AML-193 (cell line): ENCODE measurements at places on chromosomes 2 and 18.

- DNase-seq: no peak
Observed at GRCh38 chr2:239277401-239278085, 123.3 kb downstream of the HDAC4 start.

DNA sequence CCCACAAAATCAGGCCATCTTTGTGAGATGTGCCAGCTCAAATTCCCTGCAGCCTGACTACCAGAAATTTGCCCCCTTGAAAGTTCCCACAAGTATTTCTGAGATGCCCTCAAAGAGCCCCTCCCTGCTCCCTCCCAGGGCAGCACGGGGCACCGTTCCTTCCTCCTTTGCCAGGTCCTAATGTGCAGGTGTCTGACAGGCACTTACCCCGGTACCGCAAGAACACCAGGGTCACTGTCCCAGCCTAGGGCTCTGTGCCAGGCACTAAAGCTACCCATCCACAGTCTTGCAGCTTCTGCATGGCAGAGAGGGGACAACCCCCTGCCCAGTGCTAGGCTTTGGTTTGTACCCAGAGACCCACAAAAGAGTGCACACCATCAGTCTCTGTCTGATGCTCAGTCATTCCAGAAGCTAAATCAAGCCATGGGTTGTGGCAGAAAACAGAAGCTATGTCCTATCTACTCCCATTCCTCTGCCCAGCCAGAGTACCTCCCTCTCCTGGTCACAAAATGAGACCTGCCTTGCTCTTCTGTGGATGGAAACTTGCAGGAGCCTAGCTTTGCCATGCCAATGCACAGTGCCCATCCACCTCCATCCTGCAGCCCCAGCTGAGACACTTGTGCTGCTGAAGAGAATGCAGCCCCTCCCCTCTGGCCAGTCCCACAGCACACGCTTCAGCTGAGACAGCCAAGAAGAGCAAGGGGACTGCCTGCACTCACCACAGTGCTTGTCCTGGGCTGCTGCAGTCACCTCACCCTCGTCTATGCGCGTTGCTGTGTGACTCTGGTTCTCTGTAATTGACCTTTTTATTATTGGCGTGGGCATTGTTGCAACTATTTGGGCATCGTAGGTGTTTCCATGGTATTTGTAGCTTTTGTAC, 48.7 kb downstream of the INPP5D start:
- DNase-seq: no peak

- DNase-seq: no peak
Observed at GRCh38 chr18:13461469-13461868, 242.9 kb downstream of the LDLRAD4 start.

DNA sequence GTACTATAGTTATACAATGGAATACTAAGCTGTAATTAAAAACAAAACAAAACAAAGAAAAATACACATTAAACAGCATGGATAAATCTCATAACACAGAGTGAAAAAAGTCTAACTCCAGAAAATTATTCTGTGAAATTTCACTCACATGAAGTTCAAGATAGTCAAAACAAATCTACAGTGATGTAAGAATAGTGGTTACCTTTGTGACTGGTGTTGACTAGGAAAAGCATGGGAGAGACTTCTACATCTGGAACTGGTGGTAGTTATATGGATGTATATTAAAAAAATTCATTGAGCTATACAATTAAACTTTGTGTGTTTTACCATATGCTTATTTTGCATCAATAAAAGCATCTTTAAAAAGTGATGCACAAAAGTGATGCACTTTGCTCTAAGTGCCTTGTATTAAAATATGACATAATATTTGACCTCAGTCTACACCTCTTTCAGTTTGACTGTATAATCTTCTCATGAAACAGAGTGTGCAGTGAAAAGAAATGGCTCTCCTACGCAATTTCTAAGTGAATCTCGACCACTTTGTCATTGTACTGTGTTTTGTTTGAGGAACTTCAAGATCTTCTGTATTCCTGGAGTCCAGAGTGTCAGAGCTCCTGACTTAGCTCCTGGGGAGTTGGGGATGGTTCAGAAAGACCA, 28.0 kb downstream of the STAT4 start:
- no peak for DNase-seq

- no peak for DNase-seq
Observed at GRCh38 chr18:69887256-69887655, 60.4 kb downstream of the CD226 start.

GRCh38 chr2:51620796-51621195, 588.9 kb upstream of the NRXN1 start:
- no peak for DNase-seq

GRCh38 chr18:61833387-61833786, 59.4 kb downstream of the RNF152 start:
- peak; percentile 16 for DNase-seq

DNA sequence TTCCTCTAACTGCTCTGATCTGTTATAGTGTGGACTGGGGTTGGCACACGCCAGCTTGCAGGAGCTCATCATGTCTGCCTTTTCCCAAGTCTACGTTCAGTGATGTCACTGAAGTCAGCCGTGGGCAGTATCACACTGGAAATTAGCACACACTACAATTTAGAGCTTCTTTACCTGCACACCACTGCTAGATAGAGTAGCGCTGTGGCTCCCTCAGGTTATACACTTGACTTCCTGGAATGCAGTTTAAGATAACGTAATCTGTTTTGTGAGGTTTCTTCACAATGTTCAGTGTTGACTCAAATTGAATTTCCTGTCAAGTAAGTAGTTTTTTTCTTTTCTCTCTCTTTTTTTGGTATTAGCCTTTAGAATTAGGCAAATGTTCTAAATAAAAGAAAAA, 487.2 kb downstream of the DCDC2C start:
- DNase-seq: no peak
